ENCODE measurements at places on chromosomes 7 and 10. TPM values are rescaled to one million over a fixed set of nuclear protein-coding genes. Genes with fewer than 3 reads are reported as not detected.

GRCh38 chr7:138738114-138738513 lies 37.0 kb upstream of the SVOPL start:
- no peaks in the 10 kb centered on the region for H3K4me1 ChIP-seq
- no peaks in the 10 kb centered on the region for H3K36me3 ChIP-seq

The SEMA3E gene
- 4.3 TPM for total RNA-seq

GRCh38 chr7:47914717-47915615 lies 33.3 kb downstream of the PKD1L1 start:
- H3K4me1 ChIP-seq, result no peaks in the 10 kb centered on the region
- H3K36me3 ChIP-seq, result no peaks in the 10 kb centered on the region
- no peaks in the 10 kb centered on the region for H3K27me3 ChIP-seq
- no peak for DNase-seq
- H3K4me3 ChIP-seq, result no peak overlapping the region

DNA sequence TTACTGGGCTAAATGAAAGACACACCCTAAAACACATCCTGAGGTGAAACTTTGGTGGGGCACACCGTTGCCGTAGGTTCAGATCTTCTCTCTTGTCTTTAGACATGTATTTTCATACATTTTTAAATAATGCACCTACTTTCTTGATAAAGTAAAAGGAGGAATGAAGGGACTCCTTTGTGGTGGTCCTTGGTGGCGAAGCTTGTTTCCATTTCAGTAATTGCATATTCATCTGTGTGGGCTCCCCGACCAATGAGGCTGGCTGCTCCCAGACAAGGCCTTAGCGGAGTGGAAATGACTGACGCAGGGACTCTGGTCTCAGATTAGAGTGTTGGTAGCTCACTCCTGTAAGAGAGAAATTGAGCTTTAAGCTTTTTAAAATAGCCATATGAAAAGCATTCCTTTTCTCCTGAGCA lies 815 bp downstream of the CCSER2 start:
- H3K4me3 ChIP-seq, result peak overlapping the region; percentile 99
- no peaks in the 10 kb centered on the region for H3K27me3 ChIP-seq
- H3K4me1 ChIP-seq, result no peaks in the 10 kb centered on the region
- H3K36me3 ChIP-seq, result no peaks in the 10 kb centered on the region

DNA sequence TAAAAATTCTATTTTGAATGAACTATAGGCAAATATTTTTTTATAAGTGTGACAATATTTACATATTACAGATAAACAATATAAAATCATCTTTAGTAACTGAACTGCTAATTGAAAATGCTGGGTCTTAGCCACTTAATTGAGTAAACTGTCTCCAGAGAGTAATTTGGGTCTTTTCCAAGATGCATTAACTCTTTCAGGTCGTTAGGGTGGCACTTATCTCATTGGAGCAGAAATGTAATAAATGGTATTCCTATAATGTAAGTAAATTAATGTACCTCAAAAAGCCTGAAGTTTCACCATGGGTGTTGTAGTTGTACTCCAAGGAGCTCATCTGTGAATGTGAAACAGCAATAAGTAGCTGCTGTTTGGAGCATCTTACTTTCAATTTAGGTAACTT lies 208.5 kb downstream of the EXOC4 start:
- no peak overlapping the region for H3K4me3 ChIP-seq
- no peaks in the 10 kb centered on the region for H3K27me3 ChIP-seq
- H3K4me1 ChIP-seq, result no peaks in the 10 kb centered on the region
- no peak overlapping the region for H3K27ac ChIP-seq

- no peaks in the 10 kb centered on the region for H3K36me3 ChIP-seq
- H3K4me1 ChIP-seq, result no peaks in the 10 kb centered on the region
- no peak for DNase-seq
- H3K27ac ChIP-seq, result no peak overlapping the region
- no peak overlapping the region for H3K4me3 ChIP-seq
These were observed 15.6 kb upstream of the KCNMA1 start for GRCh38 chr10:77653210-77653609.

The RARRES2 gene
- 267 TPM for total RNA-seq

The CLDN4 gene
- total RNA-seq, result 3.8 TPM

- no peaks in the 10 kb centered on the region for H3K4me1 ChIP-seq
- no peak overlapping the region for H3K4me3 ChIP-seq
- no peaks in the 10 kb centered on the region for H3K36me3 ChIP-seq
- no peaks in the 10 kb centered on the region for H3K27me3 ChIP-seq
- no peak for DNase-seq
These were observed 20.7 kb upstream of the ZMIZ1 start for GRCh38 chr10:79047875-79048638.

The WEE2 gene
- total RNA-seq, result not detected

GRCh38 chr10:90193240-90193985 lies 492.0 kb downstream of the KIF20B start:
- H3K4me1 ChIP-seq, result no peaks in the 10 kb centered on the region
- no peak overlapping the region for H3K27ac ChIP-seq
- H3K27me3 ChIP-seq, result no peaks in the 10 kb centered on the region
- DNase-seq, result no peak
- no peaks in the 10 kb centered on the region for H3K36me3 ChIP-seq

GRCh38 chr10:116053910-116054309 lies 219.1 kb downstream of the GFRA1 start:
- no peaks in the 10 kb centered on the region for H3K4me1 ChIP-seq
- no peak for DNase-seq
- no peaks in the 10 kb centered on the region for H3K27me3 ChIP-seq
- H3K4me3 ChIP-seq, result no peak overlapping the region
- no peak overlapping the region for H3K27ac ChIP-seq
- no peaks in the 10 kb centered on the region for H3K36me3 ChIP-seq

- no peaks in the 10 kb centered on the region for H3K4me1 ChIP-seq
- no peak overlapping the region for H3K4me3 ChIP-seq
- no peaks in the 10 kb centered on the region for H3K27me3 ChIP-seq
- DNase-seq, result no peak
- no peak overlapping the region for H3K27ac ChIP-seq
These were observed 7.0 kb upstream of the TMEM243 start for GRCh38 chr7:87226495-87226894.

DNA sequence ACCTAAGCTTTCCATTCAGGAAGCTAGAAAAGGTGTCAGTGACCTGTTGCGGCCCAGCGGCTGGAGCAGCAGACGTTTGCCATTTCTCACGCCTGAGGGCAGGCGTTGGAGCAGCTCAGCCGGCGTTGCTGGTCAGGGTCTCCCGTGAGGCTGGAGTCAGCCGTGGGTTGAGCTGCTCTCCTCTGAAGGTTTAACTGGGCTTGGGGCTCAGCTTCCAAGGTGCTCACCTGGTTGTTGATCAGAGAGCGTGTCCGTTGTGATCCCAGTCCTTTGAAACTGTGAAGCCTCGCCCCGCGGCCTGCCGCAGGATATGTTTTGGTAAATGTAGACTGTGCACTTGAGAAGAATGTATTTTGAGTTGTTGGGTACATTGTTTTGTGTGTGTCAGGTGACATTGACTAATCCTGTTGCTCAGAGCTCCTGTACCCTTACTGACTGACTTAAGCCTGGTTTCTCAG lies 20.6 kb upstream of the PWWP2B start:
- no peak overlapping the region for H3K27ac ChIP-seq
- no peaks in the 10 kb centered on the region for H3K27me3 ChIP-seq
- H3K4me3 ChIP-seq, result no peak overlapping the region
- DNase-seq, result no peak
- no peaks in the 10 kb centered on the region for H3K36me3 ChIP-seq

The AMPH gene
- total RNA-seq, result 5.0 TPM

The AGFG2 gene
- total RNA-seq, result 12.2 TPM

DNA sequence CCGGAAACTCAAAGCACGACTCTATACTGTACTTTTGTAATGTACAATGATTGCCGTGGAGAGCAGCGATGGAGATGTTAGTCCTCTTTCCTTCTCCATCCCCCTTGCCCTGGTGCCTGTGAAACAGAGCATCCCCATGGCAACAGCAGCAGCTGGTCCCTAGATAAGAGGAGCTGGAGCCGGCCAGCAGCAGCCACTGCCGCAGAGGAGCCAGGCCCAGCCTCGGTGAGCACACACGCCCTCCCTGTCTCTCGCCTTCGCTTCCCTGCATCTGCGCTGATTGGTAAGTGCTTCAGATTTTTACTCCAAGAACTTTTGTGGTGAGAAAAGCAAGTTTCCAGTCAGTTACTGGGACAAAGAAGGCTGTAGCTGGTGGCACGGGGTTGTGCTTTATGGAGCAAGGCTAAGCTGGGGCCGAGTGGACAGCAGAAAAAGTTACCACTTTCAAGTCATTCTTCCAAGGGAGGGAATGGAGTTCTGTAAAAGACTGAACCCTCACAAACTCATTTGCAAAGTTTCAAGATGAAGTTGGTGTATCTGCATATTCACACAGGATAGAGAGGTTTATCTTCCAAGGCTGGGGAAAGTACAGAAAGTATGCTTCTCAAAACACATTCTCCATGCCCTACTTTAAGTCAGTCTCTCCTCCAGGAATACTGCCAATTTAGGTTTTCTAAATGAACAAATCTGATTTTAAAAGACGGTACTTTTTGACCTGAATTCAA lies at the start of gene PPP1R17:
Gene PPP1R17 (plus strand): TSS at position 192 of the 725 bp plus-strand sequence. CDS start 5,227 bp downstream, outside the sequence.
- H3K4me1 ChIP-seq, result no peaks in the 10 kb centered on the region
- DNase-seq, result no peak
- no peak within 1 kb of the TSS for H3K4me3 ChIP-seq

GRCh38 chr10:3096149-3096548 lies 28.8 kb downstream of the PFKP start:
- DNase-seq, result no peak
- H3K4me3 ChIP-seq, result peak overlapping the region; percentile 8
- peak overlapping the region; percentile 77 for H3K27ac ChIP-seq
- no peaks in the 10 kb centered on the region for H3K36me3 ChIP-seq
- H3K27me3 ChIP-seq, result no peaks in the 10 kb centered on the region
- H3K4me1 ChIP-seq, result no peaks in the 10 kb centered on the region

DNA sequence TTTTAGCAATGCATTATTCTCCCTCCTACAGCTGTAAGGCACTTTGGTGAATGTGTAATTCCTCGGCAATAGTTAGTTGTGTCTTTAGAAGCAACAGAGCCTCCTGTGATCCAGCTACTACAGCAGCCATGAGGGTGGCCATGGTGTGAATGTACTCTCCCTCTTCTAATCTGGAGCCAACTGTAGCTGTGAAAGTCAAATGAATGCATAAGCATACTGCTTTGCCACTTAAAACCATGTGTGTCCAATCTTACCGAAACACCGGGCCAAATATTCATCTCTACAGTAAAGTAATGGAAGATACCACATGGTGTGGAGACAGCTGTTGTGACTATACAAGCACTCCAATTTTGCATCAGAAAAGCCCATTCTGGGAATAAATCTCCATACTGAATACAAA lies 195.0 kb downstream of the DNAJC1 start:
- H3K27me3 ChIP-seq, result no peaks in the 10 kb centered on the region
- H3K36me3 ChIP-seq, result no peaks in the 10 kb centered on the region
- no peak for DNase-seq

DNA sequence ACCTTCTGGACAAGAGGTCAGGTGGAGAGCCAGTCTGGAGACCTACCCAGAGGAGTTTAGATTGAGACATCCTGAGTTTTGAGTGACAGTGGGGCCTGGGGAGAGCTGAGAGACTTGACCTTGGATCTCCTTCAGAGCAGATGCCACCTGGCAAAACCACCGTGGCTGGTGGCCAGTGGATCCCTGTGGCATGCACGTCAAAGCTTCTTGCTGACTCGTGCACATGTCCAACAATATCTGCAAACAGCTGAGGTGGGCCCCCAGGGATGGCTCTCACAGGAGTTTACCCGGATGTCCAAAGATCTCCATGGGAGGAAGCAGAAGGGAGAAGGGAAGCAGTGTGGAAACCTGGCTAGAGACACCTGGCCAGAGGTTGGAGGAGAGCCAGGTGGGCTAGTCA lies 230.5 kb downstream of the FANK1 start:
- no peak overlapping the region for H3K27ac ChIP-seq
- no peaks in the 10 kb centered on the region for H3K27me3 ChIP-seq
- no peak for DNase-seq
- H3K36me3 ChIP-seq, result no peaks in the 10 kb centered on the region

DNA sequence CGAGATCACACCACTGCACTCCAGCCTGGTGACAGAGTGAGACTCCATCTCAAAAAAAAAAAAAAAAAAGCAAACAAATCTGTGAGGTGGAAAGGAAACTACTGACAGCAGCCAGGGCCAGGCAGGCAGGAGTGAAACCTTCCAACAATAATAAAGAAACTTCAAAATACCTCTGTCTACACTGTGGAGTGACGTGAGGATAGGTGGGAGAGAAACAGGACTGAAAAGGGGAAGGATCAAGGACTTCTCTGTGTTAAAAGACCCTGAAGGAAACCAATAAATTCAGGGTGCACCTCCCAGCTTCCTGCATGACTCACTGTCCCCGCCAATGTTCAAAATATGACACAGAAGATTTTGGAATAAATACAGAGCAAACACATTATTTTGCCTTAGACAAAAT lies 82.9 kb downstream of the KIAA1549 start:
- no peaks in the 10 kb centered on the region for H3K27me3 ChIP-seq
- no peak overlapping the region for H3K27ac ChIP-seq
- no peak overlapping the region for H3K4me3 ChIP-seq

The ZNF117 gene
- total RNA-seq, result 43.6 TPM

DNA sequence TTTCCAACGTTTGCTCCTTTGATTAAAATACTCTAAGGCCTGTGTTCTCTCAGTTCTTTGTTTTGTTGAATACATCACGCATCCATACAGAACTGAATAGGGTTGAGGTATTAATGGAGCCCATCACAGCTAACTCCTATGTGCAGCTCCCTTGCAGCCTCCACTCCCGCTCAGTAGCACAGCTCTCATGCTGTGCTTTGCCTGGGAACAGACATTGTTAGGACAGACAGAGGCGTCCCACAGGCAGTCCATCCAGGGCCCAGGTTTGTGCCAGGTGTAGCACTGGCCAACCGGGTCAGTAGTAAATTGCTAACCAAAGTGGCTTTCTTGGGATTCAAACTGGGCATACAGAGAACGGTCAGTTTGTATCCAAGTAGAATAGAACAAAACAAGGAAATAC lies 644.7 kb upstream of the NRP1 start:
- no peak overlapping the region for H3K27ac ChIP-seq
- no peak overlapping the region for H3K4me3 ChIP-seq
- no peaks in the 10 kb centered on the region for H3K36me3 ChIP-seq
- DNase-seq, result no peak
- H3K27me3 ChIP-seq, result no peaks in the 10 kb centered on the region

The HTRA1 gene
- 152 TPM for total RNA-seq

DNA sequence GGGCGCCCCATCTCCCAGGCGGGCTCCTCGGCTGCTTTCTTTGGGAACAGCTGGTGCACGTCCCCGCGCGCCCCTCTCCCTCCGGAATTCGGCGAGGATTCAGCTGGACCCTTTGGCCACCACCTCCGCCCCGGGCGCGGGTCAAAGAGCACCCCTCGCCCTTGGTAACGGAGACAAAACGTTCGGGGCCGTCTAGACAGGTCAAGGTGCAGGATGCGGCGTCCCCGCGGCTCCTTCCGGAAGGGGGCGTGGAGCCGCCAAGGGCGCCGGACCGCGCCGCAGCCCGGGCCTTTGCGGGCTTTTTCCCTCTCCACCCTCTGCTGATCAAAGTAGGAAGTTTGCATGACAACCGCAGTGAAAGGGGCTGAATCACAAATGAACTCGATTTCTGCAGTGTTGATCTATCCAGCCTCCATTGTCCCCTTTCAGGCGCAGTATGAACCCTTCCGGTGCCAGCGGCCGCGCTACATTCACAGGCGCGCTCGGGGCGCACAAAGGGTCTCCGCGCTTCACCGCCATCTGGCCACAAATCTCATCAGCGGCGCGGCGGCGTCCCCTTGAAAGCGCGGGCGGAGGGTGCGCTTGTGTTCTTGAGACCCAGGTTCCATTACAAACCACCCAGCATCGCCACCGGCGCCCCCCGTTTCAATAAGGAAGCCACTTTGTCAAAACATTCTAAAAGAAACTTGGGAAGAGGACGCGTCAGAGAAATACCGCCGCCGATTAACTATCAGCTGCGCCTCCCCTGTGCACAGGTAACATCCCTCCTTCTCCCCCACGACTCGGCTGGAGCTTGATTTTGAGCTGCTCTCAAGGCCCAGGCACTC lies 36.4 kb downstream of the CNPY1 start:
- no peak for DNase-seq
- H3K27me3 ChIP-seq, result peaks cover 4% of the 10 kb centered on the region
- H3K36me3 ChIP-seq, result no peaks in the 10 kb centered on the region
- no peak overlapping the region for H3K27ac ChIP-seq
- no peaks in the 10 kb centered on the region for H3K4me1 ChIP-seq

Measured in breast epithelium (tissue), 4 donors.